ENCODE measurements at places on chromosomes 2 and 18.

GRCh38 chr2:88187038-88187676 lies 17.0 kb downstream of the THNSL2 start:
- no peak for DNase-seq

GRCh38 chr2:42052702-42053481 lies 5.1 kb downstream of the PKDCC start:
- no peak for DNase-seq

DNA sequence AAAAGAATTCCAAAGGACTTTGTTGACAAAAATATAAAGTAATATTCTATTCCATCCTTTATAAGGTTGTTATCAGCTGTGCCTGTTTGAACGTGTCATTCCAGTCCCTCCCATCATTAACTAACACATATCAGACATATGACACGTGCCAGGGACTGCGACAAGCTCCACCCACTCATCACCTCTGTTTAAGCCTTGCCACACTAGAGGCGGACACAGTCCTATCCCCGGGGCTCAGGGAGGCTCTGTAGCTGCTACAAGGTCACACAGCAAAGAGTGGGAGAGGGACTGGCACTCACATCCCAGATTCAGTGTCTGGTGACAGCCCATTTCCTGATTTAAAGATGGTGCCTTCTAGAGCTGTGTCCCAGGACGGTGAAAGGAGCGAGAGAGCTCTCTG lies 30.0 kb downstream of the TBC1D8 start:
- no peak for DNase-seq

- DNase-seq = no peak
Measured at GRCh38 chr2:107013884-107014283, 127.9 kb upstream of the ST6GAL2 start.

- no peak for DNase-seq
Measured at GRCh38 chr2:88227446-88227845, 57.3 kb downstream of the THNSL2 start.

DNA sequence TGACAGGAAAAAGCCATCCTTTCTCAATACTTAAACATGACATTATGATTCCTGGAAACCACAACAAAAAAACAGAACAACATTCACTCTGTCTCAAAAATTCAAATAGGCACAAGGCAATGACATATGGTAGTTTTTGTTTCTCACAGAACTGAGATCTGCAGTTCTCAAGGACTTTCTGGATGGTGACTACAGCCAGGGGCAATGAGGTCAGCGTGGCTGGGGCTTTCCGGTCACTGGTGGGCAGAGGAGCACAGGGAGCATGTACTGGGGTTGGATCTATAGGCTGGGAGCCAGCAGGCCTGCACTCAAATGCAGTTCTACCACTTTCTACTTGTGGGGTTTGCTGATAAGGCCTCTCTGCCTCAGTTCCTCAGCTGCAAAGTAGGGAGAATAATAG lies 72.0 kb downstream of the CTAGE1 start:
- no peak for DNase-seq

- no peak for DNase-seq
Measured at GRCh38 chr2:104945866-104946265, 92.0 kb downstream of the POU3F3 start.

GRCh38 chr2:71530641-71531332 lies 77.4 kb downstream of the DYSF start:
- no peak for DNase-seq

- DNase-seq = no peak
Measured at GRCh38 chr2:184815824-184816223, 217.5 kb downstream of the ZNF804A start.

- no peak for DNase-seq
Measured at GRCh38 chr2:84652431-84652830, 136.1 kb downstream of the DNAH6 start.

- no peak for DNase-seq
Measured at GRCh38 chr2:236164201-236164924, 3.8 kb downstream of the GBX2 start.

DNA sequence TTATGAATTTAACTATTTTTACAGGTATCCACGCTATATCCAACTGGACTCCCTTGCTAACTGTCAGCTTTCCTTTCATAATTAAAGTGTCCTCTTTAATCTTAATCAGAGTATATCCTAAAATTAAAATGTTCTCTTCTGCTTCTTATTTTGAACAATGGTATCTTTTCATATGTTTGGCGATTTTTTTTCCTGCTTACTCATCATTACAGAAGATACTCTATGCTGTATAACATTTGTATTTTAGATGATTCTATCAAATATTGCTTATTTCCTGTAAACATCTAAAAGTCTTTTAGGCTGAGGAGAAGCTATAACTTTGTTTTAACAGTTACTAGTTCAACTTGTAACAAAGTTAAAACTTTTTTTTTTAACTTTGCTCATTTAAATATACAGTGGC lies 17.4 kb downstream of the SCN2A start:
- no peak for DNase-seq

DNA sequence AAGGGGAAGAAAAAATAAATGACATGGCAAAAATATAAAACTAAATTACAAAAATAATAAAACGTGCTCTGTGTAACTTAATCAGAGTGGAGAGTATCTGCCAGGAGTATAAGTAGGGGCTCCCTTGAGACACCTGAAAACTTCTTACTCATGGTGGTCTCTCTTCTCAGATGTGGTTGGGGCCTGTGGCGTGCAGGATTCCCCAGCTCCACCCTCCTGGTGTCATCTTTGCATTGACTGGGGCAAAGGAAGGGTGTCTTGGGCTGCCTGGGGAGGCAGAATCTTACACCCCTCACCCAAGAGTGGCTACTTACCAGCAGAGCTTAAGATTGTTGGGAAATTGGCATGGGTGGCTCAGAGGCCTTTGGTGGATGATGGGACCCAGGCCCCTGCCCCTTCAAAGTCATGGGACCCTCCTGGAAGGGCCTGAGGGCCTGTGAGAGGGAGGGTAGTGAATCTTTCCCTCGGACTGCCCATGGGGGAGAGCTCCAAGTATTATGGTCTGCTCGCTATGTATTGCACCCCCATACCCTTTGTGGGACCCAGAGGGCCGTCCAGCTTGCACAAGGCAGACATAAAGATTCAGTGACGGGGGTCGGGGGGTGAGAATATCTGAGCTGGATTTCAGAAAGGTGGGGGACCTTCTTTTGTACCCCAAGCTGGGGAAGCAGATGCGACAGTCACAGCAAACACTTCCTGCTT lies 6.9 kb upstream of the TRAF3IP1 start:
- DNase-seq = no peak

- DNase-seq = no peak
Measured at GRCh38 chr2:120290737-120291136, 38.1 kb downstream of the RALB start.

DNA sequence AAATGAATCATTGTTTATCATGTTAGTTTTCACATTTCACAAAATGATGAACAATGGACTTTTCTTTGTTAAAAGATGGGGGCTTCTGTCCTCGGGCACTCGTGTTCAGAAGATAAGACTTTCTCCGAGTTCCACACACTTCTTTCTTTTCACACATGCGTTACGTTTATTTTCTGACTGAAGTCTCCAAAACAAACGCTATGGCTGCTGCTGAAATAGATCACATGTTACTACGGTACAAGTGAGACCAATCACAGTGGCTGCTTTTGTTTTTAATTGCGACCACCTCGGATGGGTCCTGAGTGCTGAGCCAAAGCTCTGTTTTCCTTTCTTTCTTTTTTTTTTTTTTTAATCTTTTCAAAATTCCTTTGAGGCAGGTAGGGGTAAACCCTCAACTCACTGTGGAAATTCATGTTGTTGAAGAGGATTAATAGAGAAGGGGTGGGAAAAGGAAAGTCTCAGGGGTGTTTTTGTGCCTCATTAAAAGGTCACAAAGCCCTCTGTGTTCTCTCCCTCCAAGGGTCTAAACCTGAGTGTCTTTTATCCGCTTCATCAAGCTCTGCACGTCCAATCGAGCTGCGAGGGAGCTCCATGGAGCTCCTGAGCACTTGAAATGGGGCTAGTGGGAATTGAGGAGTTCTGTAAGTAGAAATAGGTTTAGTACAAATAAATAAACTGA lies 48.2 kb downstream of the ARL4C start:
- no peak for DNase-seq

DNA sequence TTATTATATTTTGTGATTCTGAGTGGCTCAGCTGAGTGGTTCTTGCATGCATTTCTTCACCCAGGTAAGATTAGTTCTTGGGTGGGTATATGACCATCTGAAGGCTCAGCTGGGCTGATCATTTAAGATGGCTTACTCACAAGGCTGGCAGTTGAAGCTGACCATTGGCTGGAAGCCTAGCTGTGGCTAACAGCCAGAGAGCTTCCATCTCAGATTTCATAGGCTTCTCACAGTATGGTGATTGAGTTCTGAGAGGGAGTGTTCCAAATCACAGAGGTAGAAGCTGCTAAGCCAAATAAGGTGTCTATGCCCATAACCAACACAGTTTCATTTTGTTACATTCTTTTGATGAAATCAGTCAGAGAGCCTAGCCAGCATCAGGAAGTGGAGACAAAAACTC lies 117.4 kb upstream of the RPRM start:
- no peak for DNase-seq

GRCh38 chr2:37917281-37918228 lies 7.5 kb upstream of the RMDN2 start:
- DNase-seq = no peak

GRCh38 chr2:208370881-208371633 lies 35.5 kb upstream of the PTH2R start:
- DNase-seq = no peak

DNA sequence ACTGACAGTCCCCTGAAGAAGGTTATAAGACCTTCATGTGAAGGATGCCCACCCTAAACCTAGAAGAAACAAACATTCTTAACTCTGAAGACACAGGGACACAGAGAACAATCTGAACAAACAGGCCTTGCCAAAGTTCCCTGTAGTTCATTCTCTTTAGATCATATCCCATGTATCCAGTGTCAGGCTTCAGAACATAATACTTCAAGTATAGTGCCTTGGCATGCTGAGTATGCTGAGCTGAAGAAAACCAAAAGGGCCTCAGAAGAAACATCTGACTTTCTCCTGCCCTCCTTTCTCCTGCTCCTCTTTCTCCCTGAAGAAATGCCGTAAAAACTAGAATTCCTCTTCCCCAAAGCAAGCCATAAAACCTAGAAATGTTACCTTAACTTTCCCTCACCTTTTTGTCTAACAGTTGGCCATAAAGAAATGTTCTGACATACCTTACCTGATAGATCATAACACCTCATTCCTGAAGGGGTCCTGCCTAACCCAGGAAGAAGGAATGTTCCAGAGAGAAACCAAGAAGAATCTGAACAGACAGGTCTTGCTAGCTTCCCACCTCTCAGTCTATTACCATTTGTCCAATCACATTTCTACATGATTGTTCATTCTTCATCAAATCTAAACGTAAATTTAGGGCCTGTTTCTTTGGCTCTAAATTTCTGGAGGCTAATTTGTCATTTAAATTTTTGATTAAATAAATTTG lies 160.1 kb upstream of the ZC3H15 start:
- DNase-seq = no peak

DNA sequence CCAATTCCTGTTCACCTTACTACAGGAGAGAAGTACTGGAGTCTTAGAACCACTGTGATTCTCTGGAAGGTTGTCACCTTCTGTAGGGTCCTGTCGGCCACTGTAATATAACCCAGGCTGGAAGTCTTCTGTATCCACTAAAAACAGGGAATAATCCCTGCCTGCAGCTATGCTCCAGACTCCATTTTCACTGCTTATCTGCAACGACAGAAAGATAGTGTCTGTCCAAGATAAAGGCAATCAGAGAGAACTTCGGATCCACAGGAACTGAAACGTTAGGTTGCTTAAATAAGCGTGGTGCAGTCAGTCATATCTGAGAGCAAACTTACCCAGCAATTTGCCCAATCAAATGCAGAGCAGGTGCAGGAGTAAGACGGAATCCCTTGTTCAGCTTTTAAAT lies 34.2 kb downstream of the ALS2 start:
- no peak for DNase-seq

DNA sequence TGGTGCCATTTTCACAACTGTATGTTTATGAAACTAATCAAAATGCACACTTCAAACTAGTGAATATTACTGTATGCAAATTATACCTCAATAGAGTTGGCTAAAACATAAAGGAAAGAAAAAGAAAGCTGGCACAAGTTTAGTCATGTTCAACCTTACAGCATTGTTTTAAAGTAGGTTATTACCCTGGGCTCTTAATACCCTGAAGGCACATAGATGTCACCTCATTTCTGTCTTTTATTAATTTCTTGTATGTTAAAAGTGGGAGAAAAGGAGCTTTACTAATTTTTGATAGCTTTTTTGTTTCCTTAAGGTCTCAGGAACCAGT lies 32.7 kb downstream of the TMEM131 start:
- DNase-seq = no peak

GRCh38 chr2:120250640-120251039 lies 2.0 kb upstream of the RALB start:
- DNase-seq = no peak

DNA sequence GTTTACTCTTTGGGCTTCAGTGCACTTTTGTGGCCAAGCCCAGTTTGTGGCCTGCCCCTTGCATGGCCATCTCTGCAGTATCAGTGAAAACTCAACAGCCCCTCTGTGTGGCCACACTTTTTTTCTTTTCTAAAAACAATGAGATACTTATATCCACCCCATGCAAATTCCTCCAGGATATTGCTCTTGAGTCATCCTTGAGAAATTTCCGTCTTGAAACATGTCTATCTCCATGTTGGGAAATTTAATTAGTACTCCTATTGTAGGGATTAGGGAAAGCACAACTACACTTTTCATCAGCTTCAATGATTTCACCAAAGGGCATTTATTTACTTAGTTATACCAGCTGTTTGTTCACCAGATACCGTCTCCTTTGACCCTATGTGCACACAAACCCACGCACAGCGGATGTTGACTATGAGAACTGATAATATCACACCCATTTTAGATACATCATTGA lies 993.1 kb downstream of the TSN start:
- DNase-seq = no peak

- no peak for DNase-seq
Measured at GRCh38 chr2:146451972-146452371, 1392.9 kb upstream of the ACVR2A start.

- DNase-seq = no peak
Measured at GRCh38 chr2:241961454-241961853, 91.9 kb downstream of the RTP5 start.

GRCh38 chr2:56688661-56689060 lies 504.9 kb downstream of the CCDC85A start:
- DNase-seq = no peak

DNA sequence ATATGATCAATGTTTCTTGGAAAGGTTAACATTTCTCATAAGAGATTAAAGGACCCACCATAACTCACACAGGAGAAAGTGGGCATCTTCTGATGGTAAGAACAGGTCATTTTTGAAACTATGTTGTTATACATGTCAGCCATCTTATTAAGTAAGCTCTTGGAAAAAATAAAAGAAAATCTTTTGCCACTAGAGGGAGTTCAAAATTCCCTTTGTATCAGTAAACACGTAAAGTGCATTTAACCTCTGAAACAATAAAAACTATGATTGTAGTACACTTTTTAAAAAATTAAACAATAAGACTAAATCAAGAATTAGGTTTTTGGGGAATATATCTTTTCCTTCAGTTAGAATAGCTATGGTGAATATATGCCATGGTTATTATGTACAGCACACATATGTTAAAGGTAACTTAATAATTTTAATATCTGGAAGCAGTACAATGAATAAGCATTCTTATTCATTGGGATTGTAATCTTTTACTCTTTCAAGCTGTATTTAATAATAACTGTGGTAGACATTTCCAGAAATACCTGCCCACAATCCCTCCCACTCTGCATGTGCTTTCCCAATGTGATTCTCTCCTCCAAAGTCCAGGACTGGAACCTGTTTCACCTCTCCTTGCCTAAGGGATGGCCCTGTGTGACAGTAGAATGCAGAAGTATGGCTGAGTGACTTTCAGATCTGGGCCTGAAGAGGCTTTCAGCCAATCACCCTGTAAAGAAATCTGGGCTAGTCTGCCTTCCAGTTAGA lies 64.2 kb downstream of the RBMS1 start:
- no peak for DNase-seq
